ENCODE measurements at places on chromosomes 4 and X.

DNA sequence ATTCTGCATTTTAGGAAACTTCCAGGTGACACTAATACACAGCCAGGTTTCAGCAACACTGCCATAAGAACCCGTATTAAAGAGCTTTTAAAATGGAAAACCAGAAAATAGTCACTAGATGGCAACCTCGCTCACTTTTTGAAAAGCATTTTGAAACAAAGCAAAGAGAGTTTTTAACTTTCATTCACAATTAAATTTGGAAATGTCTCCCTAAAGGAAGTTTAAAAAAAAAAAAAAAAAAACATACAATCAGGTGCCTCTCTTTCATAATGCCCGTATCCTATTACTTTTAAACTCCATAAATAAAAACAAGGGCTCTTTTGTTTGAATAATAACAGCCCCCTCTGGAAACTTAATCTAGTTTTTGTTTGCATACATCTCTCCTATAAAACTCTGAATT is 20.3 kb downstream of the MEPE start:
- DNase-seq, result peak; percentile 33

DNA sequence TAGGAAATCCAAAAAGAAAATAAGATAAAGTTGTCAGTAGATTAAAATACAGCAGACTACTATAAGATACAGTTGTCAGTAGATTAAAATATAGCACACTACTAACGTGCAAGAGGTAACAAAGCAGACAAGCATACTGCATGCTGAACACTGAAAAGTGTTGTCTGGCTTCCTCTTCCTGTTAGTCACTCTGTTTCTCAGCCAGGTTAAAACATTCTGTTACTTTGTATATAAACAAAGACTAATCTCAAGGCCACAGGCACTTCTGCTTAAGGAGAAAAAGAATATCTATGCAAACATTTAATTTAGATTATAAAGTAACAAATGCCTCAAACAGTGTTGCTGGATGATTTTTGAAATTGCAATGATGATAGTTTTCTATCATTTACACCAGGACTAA is 41.0 kb upstream of the SCD5 start:
- no peak for DNase-seq

DNA sequence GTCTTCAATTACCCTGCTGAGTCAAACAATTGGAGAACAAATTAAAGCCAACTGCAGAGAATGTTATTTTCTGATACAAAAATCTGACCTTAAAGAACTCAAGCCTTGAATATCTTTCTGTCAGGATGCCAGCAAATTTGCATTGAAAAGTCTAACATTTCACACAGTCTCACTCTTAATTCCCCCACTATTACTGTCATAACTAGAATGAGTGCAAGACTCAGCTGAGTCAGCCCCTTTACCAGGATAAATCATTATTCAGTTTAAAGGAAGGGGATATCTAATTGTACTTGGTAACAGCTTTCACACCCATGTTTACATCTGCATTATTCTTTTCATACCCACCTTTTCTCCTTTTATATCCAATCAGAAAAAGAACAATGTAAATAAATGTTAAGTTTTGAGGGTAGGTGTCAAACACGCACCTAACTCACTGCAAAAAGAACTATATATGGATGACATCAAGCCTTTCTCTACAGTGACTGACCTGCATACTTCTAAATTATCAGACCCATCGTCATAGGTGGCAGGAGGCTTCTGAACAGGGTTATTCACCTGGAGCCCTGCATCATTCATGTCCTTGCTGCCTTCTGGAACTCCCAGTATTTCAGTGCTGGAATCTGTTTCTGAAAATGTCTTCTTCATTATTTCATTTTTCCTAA is 117.4 kb downstream of the TMA16 start:
- no peak for DNase-seq

DNA sequence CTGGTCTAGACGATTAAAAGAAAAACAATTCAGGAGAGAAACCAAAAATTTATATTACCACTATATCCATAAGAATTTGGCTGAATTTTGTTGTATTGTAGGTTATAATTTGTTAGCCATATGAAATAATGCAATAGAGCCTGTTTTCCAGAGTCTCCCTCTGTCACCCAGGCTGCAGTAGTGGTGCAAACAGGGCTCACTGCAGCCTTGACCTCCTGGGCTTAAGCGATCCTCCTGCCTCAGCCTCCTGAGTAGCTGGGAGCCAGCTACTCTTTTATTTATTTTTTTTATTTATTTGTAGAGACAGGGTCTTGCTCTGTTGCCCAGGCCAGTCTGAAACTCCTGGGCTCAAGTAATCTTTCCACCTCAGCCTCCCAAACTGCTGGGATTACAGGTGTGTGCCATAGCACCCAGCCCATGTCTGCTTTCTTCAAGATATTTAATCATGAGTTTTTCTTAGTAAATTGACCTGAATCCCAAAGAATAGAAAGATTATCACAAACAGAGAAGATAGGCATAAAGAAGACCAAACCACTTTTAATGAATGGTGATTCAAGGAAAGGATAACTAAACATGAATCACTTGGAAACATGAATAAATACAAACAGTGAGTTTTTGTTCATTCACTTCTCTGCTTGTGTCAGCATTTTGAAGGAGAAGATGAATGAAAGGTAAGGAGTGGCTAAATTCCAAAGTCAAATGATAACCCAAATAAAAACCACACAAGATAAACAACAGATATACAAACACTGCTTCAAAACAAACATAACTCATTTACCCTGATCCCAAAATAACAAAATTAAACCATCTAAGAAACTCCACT is 82.1 kb downstream of the PPP3CA start:
- no peak for DNase-seq

DNA sequence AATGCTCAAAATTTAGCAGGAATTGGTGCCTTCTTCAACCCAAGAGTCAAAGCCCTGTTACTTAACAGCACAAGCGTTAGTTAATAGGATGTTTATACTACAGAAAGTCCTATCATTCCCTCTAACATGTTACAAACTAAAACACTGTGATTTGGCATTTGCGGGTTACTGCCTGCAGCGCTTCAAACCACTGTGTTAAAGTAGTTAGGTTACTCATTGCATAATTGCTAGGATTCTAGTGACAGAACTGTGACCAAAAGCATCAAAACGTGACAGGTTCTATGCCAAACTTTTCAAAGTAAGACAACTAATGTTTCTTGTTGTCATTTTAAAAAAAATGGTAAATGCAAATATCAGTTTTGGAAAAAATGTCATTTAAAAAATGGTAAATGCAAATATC is 442.8 kb upstream of the ZFP42 start:
- DNase-seq, result no peak

DNA sequence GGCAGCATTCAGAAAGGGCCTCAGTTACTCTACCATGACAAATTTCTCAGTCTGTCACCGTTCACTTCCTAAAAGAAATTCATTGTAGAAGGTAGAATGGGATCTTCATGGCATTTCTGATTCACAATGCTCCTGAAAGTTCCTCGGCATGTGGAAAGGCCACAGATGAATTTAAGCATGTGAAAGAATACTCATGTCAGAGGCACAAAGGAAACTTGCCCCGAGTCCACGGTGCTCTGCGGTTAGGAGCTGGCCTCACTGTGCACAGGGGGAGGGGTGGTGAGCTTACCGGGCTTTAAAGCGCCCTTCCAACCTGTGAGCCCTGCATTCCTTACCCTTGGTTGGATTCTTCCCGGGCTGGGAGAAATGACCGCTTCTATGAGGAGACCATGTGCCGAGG is 9.3 kb downstream of the TKTL1 start:
- no peak for DNase-seq

All from iPS-NIHi11 (cell line).